Motor neuron (in vitro differentiated cells): ENCODE measurements at places on chromosomes 3 and 15. TPM values are rescaled to one million over a fixed set of nuclear protein-coding genes. Genes with fewer than 3 reads are reported as not detected.

The WDR72 gene
- not detected in 2 replicates for total RNA-seq

The IREB2 gene
- total RNA-seq: 35.4 and 35.5 TPM in 2 replicates

The ACTR8 gene
- total RNA-seq: 26.2 and 37.1 TPM in 2 replicates

GRCh38 chr15:68557469-68558317, 21.1 kb upstream of the CORO2B start:
- ATAC-seq: no peak

DNA sequence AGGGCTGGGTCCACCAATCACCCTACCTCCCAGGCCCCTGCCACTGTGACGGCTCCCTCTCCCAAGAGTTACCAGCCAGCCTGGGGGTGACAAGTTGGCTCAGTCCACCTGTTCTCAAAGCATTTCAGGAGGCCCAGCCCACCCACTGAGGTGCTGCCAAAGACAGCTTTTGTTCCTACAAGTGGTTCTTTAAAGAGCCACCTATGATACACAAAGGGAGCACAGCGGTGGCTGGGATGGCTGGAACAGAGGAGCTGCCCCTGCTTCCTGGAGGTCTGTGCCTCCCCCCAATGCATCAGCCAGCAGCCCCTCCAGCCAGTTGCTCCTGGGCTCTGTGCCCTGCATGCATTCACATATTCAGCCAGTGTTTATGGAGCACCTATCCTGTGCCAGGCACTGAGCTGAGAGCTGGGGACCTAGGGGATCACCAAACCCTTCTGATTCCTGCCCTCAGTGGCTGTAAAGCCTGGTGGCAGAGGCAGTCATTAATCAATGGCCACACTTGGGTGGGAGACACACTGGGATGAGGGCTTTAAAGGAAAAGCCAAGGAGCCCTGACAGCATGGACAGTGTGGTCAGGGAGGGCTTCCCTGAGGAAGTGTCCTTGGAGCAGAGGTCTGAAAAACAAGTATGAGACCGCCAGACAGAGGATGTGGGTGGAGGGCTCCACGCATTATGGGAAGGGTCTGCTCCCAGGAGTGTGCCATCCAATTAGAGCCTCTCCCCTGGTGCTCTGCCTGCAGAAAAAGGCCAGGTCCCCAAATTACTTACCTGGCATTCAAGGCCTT, 107.1 kb upstream of the LINGO1 start:
- no peak for ATAC-seq

GRCh38 chr15:71627604-71628003, 182.8 kb upstream of the NR2E3 start:
- no peak for ATAC-seq

GRCh38 chr3:117719316-117719926, 1009.8 kb downstream of the TUSC7 start:
- ATAC-seq: no peak
